G401 (cell line): ENCODE measurements at places on chromosomes 13 and 19.
A peak's percentile ranks its signal among the peaks of the same experiment; 100 is the strongest.

GRCh38 chr13:51785712-51786424 is 18.1 kb downstream of the DHRS12 start:
- DNase-seq = peak; percentile 90

GRCh38 chr13:113919761-113920559 is 53.9 kb downstream of the C13orf46 start:
- DNase-seq = no peak

GRCh38 chr13:26819046-26819445 is 58.5 kb upstream of the GPR12 start:
- DNase-seq = no peak

- no peak for DNase-seq
Measured at GRCh38 chr19:4908781-4909155, 533 bp upstream of the UHRF1 start.

DNA sequence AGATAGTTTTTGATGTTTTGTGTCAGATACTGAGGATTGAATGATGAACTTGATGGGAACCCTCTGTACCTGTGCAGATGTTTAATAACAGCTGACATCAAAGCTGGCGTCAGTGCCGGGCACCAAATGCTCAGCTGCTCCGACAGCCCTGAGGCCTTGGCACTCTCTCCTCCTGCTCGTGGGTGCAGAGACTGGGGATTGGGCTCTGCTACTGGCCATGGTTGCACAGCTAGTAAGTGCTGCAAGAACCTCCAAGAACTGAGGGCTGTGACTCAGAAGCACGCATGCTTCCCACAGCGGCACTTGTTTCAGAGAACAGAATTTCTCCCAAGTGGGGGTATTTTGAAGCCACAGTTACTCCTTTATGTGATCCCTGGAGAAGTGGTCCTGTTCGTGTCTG is 5.9 kb downstream of the LAMP1 start:
- no peak for DNase-seq
